Upper lobe of left lung (tissue), 6 donors: ENCODE measurements at places on chromosomes 2 and 18. TPM values are rescaled to one million over a fixed set of nuclear protein-coding genes. Genes with fewer than 3 reads are reported as not detected.

Gene BCL2
- 12.8 TPM for total RNA-seq

Gene PTPN4
- total RNA-seq: 15.3 TPM

DNA sequence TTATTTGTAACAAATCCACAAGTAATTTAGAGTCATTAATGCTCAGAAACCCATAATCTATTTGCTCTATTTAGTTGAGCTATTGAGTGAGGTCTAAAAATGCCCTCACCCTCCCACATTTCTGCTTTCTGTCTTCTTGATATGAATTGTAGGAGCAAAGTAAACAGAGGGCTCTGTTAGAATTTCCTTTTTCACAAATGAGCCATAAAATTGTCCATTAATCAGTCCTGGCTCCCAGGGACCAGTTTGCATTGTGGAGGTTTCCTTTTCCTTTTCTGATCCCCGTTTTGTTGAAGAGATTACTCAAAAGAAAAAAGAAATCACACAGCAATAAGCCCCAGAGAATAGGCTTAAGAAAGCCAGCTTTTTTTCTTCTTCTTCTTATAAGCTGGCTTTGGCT, 476.7 kb downstream of the EPHA4 start:
- no peaks in the 10 kb centered on the region for H3K4me1 ChIP-seq
- no peak overlapping the region for H3K4me3 ChIP-seq
- no peaks in the 10 kb centered on the region for H3K27me3 ChIP-seq
- H3K36me3 ChIP-seq: no peaks in the 10 kb centered on the region

GRCh38 chr18:47179520-47179919, 3.4 kb upstream of the IER3IP1 start:
- no peaks in the 10 kb centered on the region for H3K27me3 ChIP-seq
- H3K4me3 ChIP-seq: no peak overlapping the region
- DNase-seq: no peak
- H3K36me3 ChIP-seq: no peaks in the 10 kb centered on the region

- no peak overlapping the region for H3K4me3 ChIP-seq
- no peak for DNase-seq
- peaks cover 24% of the 10 kb centered on the region for H3K4me1 ChIP-seq
- H3K27ac ChIP-seq: no peak overlapping the region
- H3K36me3 ChIP-seq: no peaks in the 10 kb centered on the region
Observed at GRCh38 chr2:7004636-7005035, 87.4 kb downstream of the RNF144A start.

DNA sequence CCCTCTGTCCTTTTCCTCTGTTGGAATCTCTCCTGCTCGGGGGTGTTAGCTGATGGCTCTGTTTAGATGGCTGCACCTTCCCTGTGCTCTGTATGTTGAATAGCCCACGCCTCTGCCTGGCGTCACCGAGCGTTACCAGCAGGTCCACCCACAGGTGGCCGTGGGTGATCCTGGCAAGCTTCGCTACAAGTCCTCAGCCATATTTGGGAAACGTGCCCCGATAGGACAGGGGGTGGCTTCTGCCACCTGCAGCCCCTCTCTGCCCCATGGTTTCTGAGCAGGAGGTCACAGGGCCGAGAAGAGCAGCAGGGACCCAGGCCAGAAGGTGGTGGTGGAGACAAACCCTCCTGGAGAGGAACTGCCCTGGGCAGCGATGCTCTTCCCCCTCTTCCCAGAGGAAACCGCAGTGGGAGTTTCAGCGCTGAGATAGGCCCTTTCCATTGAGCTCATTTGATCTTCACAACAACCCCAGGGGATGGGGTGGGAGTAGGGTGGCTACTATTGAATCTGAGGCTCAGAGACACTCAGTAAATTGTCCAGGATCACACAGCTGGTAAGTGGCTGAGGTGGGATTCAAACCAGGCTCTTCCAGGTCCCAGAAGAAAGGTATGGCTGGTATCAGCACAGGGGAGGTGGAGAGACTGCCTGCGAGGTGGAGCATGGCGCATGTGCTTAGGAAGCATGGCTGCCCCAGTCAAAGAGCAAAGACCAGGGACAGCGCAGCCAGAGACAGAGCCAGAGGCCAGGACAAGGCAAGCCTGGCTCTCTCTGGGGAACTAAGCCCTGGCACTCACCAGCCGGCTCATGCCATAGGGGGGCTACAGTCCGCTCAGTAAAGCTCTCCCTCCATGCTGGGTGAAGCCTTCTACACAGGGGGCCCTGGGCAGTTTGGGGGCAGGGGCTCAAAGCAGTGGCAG, 15.0 kb downstream of the NGEF start:
- no peak overlapping the region for H3K4me3 ChIP-seq
- no peak overlapping the region for H3K27ac ChIP-seq
- no peak for DNase-seq
- H3K36me3 ChIP-seq: no peaks in the 10 kb centered on the region
- H3K4me1 ChIP-seq: no peaks in the 10 kb centered on the region

GRCh38 chr2:54899576-54900200, 150.6 kb downstream of the RTN4 start:
- H3K4me3 ChIP-seq: no peak overlapping the region
- no peaks in the 10 kb centered on the region for H3K27me3 ChIP-seq
- H3K27ac ChIP-seq: no peak overlapping the region
- H3K4me1 ChIP-seq: no peaks in the 10 kb centered on the region
- DNase-seq: no peak

DNA sequence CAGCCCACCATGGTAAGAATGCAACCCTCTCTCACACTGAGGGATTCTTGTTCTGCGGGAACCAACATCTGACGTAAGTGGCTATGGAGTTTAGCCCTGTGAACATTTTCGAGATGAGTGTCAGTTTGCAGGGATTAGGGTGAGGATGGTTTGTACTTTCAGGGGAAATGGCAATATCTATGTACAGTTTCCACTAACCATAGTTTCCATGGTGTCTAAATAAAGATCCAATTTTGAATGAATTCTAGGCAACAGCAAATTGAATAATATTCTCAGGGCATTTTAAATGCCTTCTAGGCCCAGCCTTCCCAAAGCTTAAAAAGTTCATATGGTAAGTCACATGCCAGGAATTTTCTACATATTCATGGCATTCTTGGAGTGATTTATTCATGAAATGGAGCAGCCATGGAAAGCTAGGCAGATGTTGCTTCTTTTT, 105.4 kb upstream of the MMADHC start:
- no peak overlapping the region for H3K4me3 ChIP-seq
- H3K4me1 ChIP-seq: no peaks in the 10 kb centered on the region
- H3K27me3 ChIP-seq: no peaks in the 10 kb centered on the region
- no peak for DNase-seq
